ENCODE measurements at places on chromosomes 12 and 14.

GRCh38 chr14:23164250-23164649 is 19.2 kb downstream of the SLC7A8 start:
- no peak for DNase-seq

GRCh38 chr12:67594888-67595287 is 53.7 kb upstream of the DYRK2 start:
- DNase-seq, result no peak

DNA sequence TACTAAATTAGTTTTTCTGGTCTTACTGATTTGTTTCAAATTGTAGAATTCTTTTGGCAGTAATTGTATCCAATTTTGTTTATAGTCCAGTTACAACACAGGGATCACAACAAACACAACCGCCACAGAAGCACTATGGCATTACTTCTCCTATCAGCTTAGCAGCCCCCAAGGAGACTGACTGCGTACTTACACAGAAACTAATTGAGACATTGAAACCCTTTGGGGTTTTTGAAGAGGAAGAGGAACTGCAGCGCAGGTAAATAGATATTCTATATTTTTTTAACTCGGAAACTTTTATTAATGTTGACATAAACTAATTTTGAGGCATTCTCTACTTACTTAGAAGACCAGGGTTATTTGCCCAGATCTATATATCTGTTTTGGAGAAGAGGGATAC is 17.8 kb downstream of the PAPOLA start:
- DNase-seq, result no peak

GRCh38 chr12:56392331-56392730 is 29.7 kb upstream of the APOF start:
- no peak for DNase-seq

- DNase-seq, result peak; percentile 19
Observed at GRCh38 chr12:18430425-18431048, 169.2 kb downstream of the PIK3C2G start.

DNA sequence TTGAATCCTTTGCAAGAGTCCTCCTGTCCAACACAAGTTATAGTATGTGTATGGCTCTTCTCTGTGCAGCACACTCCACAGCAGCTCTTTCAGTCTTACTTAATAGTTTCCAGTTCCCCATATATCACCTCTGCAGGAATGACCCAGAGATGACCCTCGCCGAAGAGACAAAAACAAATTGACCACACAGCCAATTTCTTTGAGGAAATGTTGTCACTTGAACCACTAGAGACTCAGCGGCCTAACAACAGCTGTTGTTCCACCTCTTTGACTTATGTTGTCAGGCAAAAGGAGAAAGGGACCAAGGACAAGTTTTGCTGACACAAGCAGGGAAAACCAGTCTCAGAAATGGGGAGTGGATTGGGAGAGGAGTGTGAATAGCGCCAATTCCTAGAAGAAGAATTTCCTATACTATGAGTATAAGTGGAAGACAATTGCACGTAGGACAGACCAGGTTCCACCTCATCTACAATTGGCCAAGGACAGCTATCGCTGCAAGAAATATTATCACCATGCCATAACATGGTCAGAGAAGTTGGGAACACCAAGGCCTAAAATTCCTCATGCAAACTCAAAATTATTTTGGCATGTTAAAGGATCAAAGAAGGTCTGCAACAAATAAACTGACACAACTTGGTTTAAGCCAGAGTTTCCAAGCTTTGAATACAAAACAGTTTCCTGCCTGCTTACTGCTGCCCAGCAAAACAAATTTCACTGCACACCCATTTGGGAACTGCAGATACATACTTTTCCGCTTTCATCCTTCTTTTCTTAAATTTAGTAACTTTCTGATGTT is 41.7 kb upstream of the ITPR2 start:
- no peak for DNase-seq

- DNase-seq, result no peak
Observed at GRCh38 chr12:126492181-126492580, 1426.9 kb downstream of the AACS start.

DNA sequence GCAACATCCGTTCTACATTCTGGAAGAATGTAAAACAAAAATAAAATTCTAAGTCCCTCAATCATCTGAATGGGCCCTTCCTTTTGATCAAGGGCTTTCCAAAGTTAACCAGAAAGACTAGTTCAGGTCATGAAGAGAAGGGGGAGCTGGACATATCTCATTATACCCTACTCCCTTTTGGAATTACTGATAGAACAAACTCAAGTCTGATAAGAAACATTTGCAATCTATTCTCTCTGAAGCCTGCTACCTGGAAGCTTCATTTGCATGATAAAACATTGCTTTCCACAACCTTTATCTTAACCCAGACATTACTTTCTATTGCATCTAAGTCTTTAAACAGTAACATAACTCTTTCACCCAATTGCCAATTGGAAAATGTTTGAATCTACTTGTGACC is 8.3 kb upstream of the ACSM4 start:
- DNase-seq, result no peak

- DNase-seq, result no peak
Observed at GRCh38 chr12:121525411-121525810, 55.4 kb downstream of the KDM2B start.

- no peak for DNase-seq
Observed at GRCh38 chr12:46458500-46459102, 86.0 kb upstream of the SLC38A2 start.

GRCh38 chr14:105019861-105020814 is 745 bp downstream of the CDCA4 start:
- DNase-seq, result peak; percentile 19
